ENCODE measurements at places on chromosomes 1 and 21.

- DNase-seq: no peak
Measured at GRCh38 chr1:55860326-55860725, 645.2 kb upstream of the USP24 start.

DNA sequence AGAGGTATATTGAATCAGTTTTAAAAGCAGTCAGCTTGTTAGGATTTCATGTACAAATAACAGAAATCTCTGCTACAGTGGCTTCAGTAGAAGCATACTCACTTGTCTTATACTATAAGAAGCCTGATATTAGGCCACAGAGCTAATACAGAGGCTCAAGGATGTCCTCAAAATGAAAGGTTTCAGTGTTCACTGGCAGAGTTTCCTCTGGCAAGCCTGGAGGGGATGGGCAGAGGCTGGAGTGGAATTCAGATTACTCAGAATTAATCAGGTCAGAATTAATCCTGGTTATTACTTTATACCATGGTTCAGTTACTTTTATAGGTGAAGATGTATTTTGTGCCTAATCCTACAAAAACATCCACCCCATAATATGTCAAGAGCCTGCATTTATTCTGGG is 520.5 kb downstream of the USP25 start:
- no peak for DNase-seq

- no peak for DNase-seq
Measured at GRCh38 chr1:63887809-63888208, 114.0 kb downstream of the ROR1 start.

DNA sequence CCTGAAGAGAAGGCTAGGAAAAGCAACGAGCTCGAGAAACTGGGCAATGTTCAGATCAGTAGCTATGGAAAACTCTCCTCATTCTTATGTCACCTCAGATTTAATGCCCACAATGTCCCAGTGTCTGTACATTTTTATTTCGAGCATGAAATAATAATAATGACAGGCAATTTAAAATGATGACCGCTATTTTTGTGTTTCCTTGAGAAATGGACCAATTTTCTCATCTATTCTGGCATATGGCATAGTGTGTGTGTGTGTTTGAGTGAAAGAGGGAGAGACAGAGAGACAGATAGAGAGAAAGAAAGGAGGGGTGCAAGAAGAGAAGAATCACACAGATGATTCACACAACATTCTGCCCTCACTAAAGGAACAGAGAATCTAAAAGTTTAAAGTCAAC is 119.1 kb upstream of the C1orf21 start:
- DNase-seq: no peak

DNA sequence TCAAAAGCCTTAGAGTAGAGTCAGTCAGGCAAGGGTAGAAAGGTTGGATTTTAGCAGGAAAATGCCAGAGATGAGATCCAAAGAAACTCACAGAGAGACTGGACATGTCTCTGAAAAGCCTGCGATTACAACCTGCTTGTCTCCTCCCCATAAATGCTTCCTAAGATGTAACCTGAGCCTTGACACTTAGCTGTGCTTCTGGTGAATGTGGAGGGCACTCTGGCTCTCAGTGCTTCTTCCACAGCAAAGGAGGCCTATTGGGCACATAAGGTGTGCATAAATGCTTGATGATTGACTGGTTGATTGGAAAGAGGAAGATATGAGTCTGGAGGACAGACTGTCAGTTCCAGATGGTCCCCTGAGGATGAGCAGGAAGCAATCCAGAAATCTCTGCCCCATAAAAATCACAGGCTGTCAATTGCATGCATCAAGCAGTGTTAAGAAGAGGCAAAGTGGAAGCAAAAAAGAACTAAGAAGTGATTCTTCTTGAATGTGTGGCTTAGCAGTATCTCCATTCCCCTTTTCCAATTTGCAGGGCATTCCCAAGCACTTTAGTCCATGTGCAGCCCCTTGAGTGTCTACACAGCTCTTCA is 236.2 kb upstream of the RRP15 start:
- no peak for DNase-seq

DNA sequence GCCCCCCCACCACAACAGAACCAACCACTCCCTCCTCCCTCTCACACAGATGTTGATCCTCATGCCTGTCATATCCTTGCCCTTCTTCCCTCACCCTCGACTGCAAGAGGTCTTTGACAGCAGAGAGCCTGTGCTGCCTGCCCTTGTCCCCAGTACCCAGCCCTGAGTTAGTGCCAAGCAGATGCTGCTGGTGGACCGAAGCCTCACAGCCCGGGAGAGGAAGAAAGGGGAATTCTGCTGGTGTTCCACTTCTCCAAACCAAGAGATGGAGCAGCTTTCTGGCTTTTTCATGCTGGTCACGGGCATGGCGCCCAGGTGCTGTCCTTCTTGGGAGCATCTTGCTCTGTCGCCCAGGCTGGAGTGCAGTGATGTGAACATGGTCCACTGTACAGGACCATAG is 69.1 kb downstream of the SLC66A1 start:
- DNase-seq: no peak

DNA sequence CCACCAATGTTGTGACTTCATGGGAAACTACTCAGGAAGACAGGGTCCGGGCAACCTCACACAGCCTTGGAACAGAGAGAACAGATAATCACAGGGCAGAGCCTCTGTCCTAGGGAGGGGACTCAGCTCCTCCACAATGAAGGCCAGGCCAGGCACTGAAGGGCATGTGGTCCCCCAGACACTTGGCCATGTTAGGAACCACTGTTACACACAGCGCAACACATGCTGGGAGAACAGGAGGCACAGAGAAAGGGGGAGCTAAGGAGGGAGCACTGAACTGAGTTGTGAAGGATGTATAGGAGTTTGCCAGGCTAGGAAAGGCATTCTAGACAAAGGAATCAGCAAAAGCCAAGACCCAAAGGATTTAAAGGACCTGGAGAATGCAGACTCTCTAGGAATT is 127.6 kb downstream of the DMRTB1 start:
- DNase-seq: no peak

- DNase-seq: no peak
Measured at GRCh38 chr1:42768172-42768571, 1.1 kb downstream of the C1orf50 start.

GRCh38 chr1:223246476-223247112 is 103.5 kb upstream of the TLR5 start:
- DNase-seq: no peak

GRCh38 chr21:24955275-24955961 is 651.9 kb downstream of the MRPL39 start:
- DNase-seq: no peak

- DNase-seq: no peak
Measured at GRCh38 chr1:168964478-168964877, 142.0 kb upstream of the ATP1B1 start.

- no peak for DNase-seq
Measured at GRCh38 chr1:2232255-2232915, 4.3 kb downstream of the SKI start.

- no peak for DNase-seq
Measured at GRCh38 chr1:212073490-212073889, 37.9 kb downstream of the DTL start.

- DNase-seq: no peak
Measured at GRCh38 chr1:22835636-22836319, 125.1 kb downstream of the EPHB2 start.

DNA sequence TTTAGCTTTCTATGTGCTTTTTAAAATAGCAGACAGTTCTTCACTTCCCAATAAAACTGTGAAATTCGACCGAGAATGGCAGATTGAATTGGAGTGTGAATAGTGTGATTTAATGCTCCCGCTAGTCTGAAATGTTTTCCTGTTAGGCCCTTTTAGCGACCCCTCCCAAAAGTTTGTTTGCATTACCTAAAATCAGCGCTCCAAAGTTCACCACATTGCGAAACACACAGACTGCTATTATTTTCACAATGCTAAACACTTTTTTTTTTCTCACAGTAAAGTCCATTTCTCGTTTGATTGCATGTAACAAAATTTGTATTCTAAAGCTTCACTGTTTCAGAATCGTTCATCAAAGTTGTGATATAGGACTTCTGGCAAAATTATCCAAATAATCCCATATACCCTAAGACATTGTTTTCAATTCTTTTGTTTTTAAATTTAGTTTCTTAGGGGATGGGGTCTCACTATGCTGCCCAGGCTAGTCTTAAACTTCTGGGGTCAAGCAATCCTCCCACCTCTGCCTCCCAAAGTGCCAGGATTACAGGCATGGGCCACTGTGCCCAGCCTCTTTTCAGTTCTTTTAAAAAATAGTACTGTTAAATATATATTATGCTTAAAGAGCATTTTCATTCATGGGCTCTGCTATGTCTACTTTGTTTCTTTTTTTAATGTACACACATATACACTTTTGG is 76.5 kb upstream of the USH2A start:
- DNase-seq: no peak

- no peak for DNase-seq
Measured at GRCh38 chr1:226549937-226550671, 1.5 kb downstream of the STUM start.
